ENCODE measurements at places on chromosomes 11 and 22.

GRCh38 chr22:35054064-35054463 lies 11.9 kb upstream of the ISX start:
- DNase-seq: no peak

DNA sequence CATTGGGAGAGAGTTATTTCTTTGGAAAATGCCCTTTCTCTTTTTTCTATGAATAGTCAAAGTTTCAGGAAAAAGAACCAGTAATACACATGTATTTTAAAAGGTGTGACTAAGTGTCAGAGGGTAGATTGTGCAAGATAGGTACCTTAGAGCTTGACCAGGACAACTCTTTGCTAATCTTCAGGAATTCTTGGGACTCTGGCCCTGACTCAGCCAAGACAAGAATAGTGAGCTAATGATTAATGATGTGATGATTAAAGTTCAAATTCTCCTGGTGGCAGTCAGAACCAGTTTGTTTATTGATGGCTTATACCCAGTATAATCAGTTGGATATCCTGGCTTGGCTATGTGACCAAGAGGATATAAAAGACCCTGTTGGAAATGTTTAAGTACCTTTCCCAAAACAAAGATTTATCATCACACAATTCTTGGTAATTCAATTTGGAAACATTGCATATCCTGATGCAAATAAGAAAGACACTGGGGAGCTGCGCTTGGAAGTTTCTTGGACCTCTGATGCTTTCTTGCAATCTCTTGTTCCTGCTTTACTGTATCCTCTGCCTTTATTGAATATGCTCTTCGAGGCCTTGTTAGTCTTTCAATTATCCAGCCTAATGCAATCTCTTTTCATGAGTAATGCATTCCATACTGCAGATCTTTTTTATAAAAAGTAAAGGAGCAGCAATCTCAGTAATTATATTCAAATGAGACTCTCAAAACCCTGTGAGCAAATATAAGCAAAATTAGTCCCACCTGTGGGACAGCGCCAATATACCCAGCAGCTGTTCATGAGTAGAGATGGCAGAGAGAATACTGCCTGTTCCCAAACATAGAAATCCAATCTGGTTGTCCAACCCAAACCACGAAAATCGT lies 48.0 kb upstream of the CEP126 start:
- no peak for DNase-seq

GRCh38 chr11:96188243-96189006 lies 154.6 kb downstream of the MAML2 start:
- no peak for DNase-seq

DNA sequence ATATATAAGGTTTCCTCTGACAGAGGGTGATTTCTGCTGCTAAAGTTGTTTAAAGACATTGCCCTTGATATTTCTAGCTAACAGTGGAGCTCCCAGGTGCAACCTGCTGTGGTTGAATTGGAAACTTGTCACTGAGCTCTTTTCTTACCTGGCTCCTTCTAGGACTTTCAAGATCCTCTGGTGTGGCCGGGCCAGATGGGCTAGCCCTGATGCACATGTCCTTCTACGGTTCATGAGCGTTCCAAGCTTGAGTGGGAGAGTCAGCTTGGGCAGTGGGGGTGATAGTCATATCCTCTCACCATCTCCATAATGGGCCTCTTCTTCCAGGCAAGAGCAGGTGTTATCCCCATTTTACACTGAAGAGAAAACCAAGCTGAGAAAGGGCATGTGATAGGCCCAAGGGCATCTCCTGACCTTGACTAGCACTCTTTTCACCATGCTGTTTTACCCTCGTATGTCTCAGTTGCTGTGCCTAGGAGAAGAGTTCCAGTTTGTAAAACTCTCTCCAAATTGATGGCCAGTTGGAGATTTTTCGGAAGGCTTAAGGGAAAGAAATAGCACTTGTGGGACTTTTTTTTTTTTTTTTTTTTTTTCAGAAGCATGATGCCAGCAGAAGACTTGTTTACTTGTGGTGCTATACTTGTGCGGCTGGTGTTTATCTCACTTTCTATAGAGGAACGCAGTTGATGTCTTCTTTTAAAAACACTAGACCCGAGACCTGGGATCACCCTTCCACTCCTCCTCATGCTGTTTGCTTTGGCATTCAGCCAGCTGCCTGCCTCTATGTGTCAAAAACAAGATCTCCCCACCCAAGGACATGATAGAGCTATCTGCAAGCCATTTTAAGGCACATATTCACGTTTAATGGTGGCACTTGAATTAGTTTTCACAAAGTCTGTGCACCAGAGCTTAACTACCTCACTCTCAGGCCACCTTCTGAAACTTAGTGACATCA lies 32.6 kb downstream of the TEAD1 start:
- no peak for DNase-seq

DNA sequence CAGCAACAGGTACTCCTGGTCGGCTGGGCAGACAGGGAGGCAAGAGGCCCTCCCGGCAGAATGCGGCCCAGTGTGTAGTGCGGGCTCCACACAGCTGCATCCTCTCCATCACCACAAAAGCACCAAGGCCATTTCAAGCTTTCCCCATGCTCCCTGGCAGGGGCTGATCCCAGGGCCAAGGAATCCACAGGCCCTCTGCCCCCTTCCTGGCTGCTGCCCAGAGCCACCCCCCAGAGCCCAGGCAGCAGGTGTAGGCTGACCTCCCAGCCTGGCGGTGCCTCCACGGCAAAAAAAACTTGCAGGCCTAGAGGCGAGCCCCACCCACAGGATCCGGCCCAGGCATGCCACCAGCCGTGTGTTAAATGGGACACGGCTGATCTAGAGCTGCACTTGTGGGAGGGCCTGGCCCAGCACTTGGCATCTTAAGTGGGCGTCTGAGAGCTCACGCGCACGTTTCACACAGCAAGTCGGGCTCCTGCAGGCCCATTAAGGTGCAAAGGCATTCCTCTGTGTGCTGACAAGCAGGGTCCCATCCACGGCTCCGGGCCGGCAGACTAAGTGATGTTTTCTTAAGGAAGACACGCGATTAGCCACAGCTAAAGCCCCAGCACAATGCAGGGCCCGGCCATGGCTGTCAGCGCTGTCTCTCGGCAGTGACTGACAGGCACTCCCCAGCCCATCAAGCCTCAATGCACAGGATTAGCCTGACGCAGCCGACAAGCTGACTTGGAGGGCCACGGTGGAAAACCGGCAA lies 19.8 kb upstream of the GNB1L start:
- no peak for DNase-seq

- no peak for DNase-seq
These were observed 352.5 kb downstream of the TBC1D22A start for GRCh38 chr22:47114813-47115517.

DNA sequence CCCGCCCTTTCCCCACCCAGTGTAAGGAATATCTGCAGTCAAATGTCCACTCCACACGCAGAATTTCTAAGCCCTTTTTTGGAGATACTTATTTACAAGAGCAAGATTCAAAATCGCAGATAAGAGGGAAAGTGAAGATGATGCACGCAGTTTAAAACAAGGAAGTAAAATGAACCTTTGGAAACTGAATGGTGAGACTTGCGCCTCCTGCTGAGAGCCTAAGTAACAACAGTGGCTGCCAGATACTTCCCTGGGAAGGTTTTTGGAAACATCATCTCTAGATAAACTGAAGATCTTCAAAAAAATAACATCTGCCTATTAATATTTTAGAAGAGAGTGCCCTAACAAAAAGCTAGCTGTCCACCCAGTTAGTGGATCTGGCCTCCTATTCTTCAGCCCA lies 963.1 kb upstream of the FAT3 start:
- DNase-seq: no peak

- DNase-seq: no peak
These were observed 90.9 kb upstream of the IGLL5 start for GRCh38 chr22:22796724-22797123.

- DNase-seq: no peak
These were observed 224.0 kb upstream of the ISX start for GRCh38 chr22:34841911-34842310.

DNA sequence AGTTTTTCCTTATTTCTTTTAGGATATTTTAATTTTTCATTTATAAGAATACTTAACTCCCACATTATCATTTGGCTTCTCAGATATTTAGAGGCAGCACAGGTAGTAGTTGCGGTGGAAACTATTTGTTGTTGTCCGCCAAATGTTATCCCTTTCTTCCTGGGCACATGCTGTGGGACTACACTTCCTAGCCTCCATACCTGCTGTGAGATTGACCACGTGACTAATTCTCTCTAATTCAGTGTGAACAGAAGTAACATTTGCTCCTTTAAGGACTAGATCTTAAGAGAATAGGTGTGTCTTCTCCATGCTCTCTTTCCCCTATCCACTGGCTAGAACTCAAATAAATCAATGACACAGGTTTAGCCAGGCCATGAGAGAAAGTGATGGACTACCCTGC lies 136.5 kb downstream of the ATG16L2 start:
- DNase-seq: no peak

- no peak for DNase-seq
These were observed 5.5 kb downstream of the MRGPRX2 start for GRCh38 chr11:19055016-19055415.

DNA sequence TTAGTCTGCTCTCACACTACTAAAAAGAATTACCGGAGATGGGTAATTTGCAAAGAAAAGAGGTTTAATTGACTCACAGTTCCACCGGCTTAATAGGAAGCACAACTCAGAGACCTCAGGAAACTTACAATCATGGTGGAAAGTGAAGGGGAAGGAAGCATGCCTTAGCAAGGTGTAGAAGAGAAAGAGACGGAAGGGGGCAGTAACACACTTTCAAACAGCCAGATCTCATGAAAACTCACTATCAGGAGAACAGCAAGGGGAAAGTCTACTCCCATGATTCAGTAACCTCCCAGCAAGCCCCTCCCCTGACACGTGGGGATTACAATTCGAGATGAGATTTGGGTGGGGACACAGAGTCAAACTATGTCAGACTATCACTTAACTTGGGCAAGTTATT lies 236.6 kb upstream of the ANO3 start:
- no peak for DNase-seq

DNA sequence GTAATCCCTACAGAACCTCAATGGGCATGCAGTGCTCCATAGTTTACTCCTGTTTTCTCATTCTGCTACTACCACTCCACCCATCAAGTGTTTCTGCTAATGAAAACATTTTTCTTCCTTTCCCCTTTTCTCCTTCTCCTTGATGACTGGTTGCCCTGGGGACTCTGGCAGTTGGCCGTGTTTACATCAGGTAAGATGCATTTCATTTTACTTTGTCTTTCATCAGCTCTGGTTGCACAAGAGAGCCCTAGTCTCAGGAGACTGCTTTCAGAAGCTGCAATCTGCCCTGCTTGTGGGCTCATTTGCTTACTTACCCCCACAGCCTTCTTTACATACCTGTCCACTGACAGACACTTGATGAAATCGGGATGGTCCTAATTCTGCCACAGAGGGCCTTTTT lies 19.6 kb upstream of the LIMK2 start:
- DNase-seq: no peak

DNA sequence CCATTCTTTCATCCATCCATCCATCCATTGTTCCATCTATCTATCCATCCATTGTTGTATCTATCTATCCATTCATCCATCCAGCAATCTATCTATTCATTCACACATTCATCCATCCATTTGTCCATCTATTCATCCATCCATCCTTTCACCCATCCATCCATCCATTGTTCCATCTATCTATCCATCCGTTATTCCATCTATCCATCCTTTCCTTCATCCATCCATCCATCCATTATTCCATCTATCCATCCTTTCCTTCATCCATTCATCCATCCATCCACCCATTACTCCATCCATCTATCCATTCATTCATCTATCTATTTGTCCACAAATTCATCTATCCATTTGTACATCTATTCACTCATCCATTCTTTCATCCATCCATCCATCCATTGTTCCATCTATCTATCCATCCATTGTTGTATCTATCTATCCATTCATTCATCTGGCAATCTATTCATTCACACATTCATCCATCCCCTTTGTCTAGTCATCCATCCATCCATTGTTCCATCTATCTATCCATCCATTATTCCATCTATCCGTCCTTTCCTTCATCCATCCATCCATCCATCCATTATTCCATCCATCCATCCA lies 65.9 kb upstream of the ANO1 start:
- no peak for DNase-seq

DNA sequence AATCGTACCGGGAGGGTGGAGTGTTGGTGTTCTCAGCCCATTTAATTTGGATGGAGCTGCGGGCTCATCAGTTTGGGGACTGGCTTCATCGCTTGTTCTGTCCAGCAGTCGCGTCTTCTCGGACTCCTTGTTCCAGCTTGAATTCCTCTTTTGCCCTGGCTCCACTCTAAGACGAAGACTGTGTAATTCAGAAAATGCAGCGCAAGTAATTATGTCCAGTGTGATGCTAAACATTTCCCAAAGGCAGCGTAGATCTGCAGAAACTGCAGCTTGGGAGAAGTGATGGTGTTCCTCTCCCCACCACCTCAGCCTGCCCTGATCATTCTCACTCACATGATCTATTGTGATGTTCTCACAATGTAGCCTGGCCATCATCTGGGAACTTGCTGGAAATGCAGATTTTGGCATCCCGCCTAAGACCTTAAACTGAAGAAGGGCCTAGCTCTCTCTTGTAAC lies 666 bp downstream of the SLC25A18 start:
- no peak for DNase-seq

GRCh38 chr11:10930972-10931760 lies 73.3 kb upstream of the ZBED5 start:
- DNase-seq: peak; percentile 47

GRCh38 chr22:35150183-35151107 lies 84.5 kb downstream of the ISX start:
- no peak for DNase-seq

DNA sequence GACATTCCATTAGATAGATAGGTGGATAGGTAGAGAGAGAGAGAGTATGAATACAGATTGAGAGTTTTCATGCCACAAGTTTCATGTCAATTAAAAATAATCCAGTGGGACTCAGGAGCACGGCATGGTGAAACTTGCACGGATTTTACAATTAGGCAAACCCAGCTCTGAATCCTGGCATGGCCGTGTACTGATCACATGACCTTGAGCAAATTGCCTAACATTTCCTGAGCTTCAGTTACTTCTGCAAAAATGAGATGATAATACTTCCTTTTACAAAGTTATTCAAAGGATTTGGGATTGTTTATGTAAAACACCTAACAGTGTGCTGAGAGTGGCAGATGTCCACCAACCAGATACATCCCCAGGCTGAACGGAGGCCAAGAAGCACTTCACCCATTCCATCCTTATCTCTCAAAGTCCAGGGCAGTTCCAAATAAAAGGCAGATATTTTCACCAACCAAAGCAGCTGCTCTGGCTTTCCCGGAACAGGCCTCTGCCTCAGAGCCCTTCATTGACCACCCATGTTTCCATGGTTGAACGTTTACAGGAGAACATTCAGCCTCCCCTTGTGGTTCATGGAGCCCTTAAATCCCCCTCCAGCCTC lies 17.9 kb downstream of the APLNR start:
- DNase-seq: no peak

- no peak for DNase-seq
These were observed 59.3 kb downstream of the PDGFD start for GRCh38 chr11:104104664-104105063.

GRCh38 chr11:68257477-68258362 lies 14.1 kb downstream of the C11orf24 start:
- peak; percentile 59 for DNase-seq
